GM13976 (cell line): ENCODE measurements at places on chromosomes 11 and 22.

- no peak for DNase-seq
Measured at GRCh38 chr11:13207665-13208594, 69.7 kb upstream of the BMAL1 start.

- no peak for DNase-seq
Measured at GRCh38 chr11:20238712-20239111, 78.4 kb upstream of the DBX1 start.

GRCh38 chr22:24994070-24994763 lies 41.7 kb downstream of the KIAA1671 start:
- DNase-seq = no peak

DNA sequence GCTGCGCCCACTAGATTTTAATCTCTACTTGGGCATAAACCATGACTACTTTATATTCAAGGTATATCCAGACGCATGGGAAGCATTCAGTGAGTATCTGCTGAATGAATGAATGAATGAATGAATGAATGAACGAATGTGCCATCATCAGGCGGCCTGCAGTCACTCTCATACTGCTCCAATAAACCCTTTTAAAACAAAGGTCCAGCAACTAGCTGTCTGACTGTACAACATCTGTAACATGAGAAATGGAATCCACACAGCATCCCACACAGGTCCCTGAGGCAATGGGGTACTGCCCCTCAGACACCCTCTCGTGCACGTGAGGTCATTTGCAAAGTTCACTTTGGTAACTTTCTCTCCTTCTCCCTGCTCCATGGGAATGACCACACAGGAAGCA lies 147.5 kb downstream of the LARGE1 start:
- no peak for DNase-seq

- no peak for DNase-seq
Measured at GRCh38 chr22:46801826-46802607, 39.6 kb downstream of the TBC1D22A start.

DNA sequence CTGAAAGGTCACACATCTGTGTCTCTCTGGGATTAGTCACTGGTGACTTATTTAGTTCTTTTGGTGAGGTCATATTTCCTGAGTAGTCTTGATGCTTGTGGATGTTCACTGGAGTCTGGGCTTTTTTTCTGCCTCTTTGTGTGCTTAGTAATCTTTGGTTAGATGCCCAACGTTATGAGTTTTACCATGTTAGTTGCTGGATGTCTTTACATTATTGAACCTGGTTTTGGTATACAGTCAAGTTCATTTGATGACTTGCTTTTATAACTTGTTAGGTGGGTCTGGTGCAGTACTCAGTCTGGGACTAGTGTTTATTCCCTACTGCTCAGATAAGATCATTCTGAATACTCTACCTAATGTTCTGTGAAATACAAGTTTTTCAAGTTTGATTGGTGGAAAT lies 26.2 kb upstream of the SLC37A2 start:
- DNase-seq = no peak

GRCh38 chr22:25084405-25085107 lies 115.1 kb upstream of the CRYBB3 start:
- no peak for DNase-seq

- no peak for DNase-seq
Measured at GRCh38 chr11:103798446-103798845, 238.0 kb upstream of the DDI1 start.

DNA sequence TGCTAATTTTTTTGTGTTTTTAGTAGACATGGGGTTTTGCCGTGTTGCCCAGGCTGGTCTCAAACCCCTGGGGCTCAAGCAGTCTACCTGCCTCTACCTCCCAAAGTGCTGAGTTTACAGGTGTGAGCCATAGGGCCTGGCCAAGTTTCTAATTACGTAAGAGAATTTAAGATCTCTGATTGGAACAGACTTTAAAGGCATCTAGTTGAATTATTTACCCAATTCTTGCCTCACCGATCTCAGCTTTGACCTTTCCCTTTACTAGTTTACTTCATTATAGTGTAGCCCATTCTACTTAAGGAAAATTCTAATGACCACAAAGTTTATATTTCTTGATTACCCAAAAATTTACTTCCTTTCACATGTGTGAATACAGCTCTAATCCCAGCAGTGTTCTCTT lies 81.6 kb downstream of the YAP1 start:
- DNase-seq = no peak

- DNase-seq = no peak
Measured at GRCh38 chr11:104009744-104010143, 26.7 kb upstream of the DDI1 start.

DNA sequence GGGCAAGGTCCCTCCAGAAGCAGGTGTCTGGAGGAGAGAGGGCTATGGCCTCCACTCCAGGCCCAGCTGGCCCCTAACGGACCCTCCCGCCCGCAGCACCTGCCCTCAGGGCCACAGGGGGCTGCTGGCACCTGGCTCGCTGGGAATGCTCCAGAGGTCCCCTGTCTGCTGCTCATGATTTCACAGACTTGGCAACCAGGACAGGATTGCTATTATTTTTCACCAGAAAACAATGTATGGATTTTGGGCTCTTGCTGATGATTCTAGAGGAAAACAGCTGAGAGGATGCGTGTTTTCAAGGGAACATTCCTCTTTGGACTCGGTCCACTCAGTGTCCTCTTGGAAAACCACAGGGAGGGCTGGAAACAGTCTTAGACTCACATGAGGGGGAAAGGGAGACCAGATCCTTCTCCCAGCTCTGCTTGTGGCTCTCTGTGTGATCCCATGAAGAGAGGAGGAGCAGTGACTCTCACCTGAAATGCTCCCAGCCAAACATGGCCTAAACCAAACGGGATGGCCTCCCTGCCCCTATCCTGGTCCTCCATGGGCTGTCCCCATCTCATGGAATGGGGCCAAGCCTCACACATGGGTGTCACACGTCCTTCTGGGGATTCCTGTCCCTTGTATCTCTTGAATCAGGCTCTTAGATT lies 15.8 kb downstream of the MYEOV start:
- DNase-seq = no peak

GRCh38 chr22:19755145-19755710 lies 5.3 kb upstream of the TBX1 start:
- no peak for DNase-seq

DNA sequence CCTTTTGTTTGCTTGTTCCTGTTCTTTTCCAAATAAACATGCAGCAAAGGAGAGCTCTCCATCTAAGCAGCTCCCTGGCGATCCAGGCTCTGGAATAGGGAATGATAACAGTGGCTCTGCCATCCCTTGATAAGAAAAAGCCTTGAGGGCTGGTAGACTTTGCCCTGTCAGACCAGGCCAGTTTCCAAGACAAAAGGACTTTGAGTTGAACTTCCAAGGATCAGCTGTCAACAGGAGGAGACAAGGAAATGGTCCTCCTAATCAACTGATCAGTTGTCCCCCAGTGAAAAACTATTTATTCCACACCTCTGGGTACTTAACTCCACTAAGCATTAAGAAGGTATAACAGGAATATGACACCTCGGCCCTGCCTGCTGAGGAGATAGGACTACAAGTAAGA lies 127.8 kb downstream of the PARVA start:
- no peak for DNase-seq

DNA sequence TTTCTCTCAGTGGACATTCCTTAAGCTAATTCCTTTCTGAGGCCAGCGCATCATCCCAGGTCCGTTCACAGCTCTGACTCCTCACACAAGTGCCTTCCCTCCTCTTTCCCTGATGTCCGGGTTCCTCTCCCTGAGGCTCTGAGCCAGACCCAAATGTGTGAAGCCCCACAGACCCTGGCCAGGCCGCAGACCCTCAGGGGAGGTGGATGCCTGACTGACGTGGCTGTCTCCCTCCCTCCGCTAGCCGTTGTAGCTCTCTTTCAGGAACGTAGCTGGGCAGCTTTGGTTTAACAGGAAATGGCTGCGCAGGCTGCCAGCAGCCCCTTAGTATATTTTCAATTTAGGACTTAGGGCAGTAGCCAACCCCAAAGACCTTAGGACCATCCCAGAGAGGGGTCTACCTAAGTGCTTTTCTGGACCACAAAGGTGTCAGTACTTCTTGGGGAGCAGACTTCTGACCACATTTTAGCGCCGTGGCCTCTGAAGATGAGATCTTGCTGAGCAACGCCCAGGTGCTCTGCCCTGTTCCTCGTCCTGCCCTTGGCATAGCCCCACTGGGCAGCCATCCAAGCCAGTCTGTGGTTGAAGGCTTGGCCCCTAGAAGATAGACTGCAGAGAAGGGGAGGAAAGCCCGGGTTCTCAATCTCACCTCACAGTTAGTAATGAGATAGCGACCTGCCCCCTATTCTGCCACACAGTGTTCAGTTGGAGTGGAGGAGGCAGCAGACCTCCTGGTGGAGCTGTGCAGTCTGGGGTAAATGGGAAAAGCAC lies 27.0 kb downstream of the MYBPC3 start:
- DNase-seq = no peak

- DNase-seq = no peak
Measured at GRCh38 chr11:71222318-71223080, 29.9 kb downstream of the SHANK2 start.

DNA sequence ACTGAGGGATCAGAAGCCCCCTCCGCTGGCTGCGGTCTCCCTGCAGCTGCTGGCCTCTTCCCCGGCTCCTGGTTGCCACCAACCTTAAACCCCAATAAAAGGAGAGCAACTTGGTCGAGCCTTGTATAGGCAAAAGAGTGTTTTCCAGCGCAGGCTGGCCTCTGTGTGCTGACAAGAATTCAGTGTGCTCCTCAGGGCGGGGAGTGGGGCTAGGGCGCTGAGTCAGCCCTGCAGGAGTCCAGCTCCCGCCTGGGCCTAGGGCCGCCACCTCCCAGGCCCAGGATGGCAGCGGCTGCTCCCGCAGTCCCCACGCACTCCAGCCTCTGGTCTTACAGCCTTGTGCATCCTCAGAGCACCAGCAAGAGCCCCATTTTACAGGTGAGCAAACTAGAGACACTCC lies at the start of gene SHISAL1:
Gene SHISAL1, minus strand, starts transcription at position 186 of the 400 bp plus-strand sequence. CDS start 12,006 bp downstream, outside the sequence.
- no peak for DNase-seq

- no peak for DNase-seq
Measured at GRCh38 chr11:129853518-129854231, 38.0 kb downstream of the TMEM45B start.

- no peak for DNase-seq
Measured at GRCh38 chr11:106158406-106158805, 80.9 kb downstream of the AASDHPPT start.

- DNase-seq = no peak
Measured at GRCh38 chr11:41382927-41383326, 76.5 kb downstream of the LRRC4C start.

DNA sequence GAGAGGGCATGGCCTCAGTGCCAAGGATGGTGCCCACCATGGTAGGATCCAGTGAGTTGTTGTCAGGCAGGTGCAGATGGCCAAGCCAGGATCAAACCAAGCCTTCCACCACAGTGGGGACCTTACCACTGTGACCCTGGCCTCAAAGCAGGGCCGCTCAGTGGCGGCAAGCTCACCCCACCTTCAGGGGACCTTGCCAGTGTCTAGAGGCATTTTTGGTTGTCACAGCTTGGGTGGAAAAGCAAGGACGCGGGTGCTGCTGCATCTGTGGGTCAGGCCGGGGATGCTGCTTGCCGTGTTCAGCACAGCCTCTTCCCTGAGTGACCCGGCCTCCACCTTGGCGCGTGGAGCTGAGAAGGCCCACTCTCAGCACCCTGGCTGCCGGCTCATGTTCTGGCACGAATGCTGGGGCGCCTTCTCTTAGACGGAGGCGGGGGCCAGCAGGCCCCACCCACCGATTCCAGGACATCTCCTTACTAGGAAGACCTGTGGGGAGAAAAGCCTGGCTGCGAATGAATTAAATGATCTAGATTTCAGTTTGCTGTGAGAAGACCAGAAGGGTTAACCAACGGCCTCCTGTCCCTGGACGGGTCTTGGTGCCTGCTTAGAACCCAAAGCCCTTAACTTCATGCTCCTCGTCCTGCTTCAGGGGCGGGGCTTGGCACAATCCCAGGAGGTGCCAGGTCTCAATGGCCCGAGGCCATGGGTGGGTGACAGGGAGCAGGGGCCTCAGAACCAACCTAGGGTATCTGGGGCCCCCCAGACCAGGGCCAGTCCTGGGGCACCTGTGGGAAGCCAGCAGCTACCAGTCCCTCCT lies 18.9 kb downstream of the TRMU start:
- no peak for DNase-seq

DNA sequence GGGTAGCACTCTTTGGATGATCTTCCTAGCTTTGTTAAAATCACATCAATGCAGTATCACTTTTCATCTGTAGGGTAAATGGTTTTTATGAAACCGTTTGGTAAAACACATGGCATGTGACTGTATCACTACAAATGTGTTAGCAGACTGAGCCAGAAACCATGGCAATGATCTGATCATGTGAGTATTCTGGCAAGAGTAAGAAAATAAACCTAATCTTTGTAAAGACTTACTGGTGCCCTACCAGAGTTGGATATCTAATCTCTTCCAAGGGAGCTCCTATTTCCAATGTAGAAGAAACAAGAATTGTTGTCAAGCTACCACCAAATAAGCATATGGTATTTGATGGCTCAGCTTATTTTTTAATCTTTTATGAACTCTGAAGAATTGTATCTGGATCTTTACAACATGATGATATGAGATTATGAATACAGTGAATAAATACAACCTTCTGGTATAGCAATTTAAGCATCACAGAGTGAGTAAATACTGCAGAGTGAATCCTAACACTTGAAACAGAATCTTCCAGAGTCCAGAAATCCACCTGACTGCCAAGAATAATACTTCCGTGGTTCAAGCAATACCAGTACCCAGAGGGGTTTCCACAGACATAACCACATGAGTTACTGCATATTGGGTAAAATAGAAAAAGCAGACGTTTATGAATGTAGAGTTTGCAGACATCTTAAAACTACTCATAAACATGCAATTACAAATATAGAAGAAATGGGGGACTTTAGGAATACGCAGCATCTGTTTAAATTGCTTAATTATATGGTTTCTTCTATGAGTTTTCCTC lies 238.8 kb downstream of the TTC28 start:
- no peak for DNase-seq

GRCh38 chr22:21865041-21865440 lies 2.4 kb downstream of the MAPK1 start:
- DNase-seq = no peak

DNA sequence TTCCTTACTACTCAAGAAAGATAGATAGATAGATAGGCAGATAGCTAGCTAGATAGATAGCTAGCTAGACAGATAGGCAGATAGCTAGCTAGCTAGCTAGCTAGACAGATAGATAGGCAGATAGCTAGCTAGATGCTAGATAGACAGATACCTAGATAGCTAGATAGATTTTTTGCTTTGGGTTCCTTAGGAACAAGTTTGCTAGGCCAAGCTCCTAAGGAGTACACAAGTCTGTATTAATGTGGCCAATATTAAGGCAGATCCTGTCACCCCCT lies 61.7 kb upstream of the VPREB1 start:
- DNase-seq = no peak

DNA sequence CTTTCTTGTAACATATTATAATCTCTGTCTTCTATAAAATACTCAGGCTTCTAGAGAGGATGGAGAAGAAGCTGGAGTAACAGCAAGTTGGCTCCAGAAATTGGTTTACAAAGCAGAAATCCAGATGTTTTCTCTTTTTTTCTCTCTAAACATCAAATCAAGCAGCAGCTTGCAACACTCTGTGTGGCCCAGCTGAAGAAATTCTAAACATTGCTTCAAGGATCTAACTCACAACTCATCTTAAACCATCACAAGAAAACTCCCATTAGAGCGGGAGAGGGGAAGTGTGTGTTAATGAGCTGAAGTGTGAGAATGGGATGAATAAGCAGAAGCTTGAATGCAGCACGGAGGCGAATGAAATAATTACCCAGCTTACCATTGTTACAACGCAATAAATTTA lies 146.5 kb downstream of the OPCML start:
- no peak for DNase-seq
